Stimulated activated CD8-positive, alpha-beta memory T cell treated with anti-CD3 and anti-CD28 coated beads, Interleukin-2, amount 100 ng/mL, for 1 hour (primary cell): ENCODE measurements at places on chromosomes 7 and 10.
A peak's percentile ranks its signal among the peaks of the same experiment; 100 is the strongest.

- no peak for DNase-seq
Observed at GRCh38 chr7:33428415-33428814, 299.1 kb downstream of the BBS9 start.

- no peak for DNase-seq
Observed at GRCh38 chr10:107232013-107232412, 67.5 kb upstream of the SORCS1 start.

DNA sequence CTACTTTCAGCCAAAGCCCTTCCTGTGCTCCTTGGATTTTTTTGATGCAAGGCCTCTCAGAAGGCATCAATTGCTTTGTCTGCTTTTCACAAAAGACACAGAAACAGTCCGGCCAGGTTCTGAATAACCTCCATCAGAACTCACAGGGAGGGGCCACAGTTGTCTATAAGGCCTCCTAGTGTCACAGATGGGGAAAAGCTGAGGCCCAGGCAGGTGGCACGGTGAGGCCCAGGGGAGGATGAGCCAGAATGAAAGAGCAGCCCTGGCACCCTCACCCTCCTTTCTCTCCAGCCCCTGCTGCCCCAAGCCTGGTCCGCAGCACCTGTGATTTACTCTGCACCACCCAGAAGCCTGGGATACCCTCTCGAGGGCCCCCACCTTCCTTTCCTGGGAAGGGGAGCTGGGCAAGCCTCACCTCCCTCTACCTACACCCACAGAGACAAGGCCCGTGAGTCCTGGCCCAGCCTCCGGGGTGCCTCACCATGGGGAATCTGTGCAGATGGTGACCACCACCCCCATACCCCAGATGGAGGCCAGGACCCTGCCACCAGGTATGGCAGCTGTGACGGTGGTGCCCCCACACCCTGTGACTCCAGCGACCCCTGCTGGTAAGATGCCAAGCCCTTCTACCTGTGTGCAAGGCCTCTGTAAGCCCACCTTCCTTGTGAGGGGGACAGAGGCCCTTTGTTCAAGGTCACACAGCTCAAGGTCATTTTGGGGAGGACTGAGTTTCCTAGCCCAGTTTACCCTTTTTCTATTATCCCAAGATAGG lies 26.2 kb upstream of the ZNF467 start:
- DNase-seq = peak; percentile 43

GRCh38 chr7:13188922-13189321 lies 501.5 kb downstream of the ARL4A start:
- DNase-seq = no peak

DNA sequence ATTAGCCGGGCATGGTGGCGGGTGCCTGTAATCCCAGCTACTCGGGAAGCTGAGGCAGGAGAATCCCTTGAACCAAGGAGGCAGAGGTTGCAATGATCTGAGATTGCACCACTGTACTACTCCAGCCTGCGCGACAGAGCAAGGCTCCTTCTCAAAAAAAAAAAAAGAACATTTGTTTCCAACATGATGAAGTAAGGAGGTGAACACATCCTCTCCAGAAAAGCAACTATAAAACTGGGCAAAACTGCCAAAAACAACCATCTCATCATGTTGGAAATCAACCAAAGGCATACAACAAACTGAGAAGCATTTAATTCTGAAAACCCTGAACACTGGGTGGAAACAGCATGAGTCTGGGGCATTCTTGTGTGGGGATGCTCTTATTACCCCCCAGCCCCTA lies 14.3 kb downstream of the PRTFDC1 start:
- no peak for DNase-seq

DNA sequence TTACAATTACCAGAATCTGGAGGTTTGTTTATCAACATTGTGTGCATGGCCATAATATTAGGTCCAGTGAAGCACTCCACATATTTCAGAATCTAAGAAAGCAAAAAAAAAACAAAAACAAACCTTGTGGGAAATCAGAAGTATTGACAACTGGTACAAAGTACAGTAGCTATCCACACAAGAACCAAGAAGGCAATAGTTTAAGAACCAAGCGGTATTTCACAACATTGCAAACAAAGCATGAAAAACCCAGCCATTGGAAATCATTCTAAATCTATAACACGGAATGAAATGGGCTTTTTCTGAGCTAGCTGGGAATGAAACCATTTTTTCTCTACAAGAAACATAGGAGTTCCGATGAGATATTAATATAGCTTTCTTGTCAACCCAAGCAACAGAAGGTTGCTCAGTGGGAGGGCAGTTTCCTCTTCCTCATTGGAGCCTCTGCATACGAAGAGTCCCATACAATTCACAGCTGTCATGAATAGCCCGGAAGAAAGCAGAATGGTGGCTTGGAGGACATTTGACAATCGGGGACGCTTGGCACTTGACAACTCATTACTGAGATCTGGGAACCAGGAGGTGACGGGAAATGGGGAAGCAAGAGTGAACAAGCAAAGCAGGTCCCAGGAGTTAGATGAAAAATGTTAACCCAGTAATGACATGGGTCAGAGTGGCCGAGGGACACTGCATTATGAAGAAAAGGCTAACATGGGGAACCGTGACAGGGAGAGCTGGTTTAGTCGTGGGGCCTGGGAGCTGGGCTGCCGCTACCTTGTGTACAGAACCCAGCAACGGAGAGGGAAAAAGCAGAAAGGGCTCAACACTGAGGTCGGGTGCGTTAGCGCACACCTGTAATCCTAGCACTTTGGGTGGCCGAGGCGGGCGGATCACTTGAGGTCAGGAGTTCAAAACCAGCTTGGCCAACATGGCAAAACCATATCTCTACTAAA lies 7.8 kb downstream of the PHYH start:
- DNase-seq = no peak

GRCh38 chr7:38057829-38058228 lies 120.2 kb upstream of the STARD3NL start:
- DNase-seq = no peak

- no peak for DNase-seq
Observed at GRCh38 chr10:116748041-116748440, 5.7 kb upstream of the HSPA12A start.

GRCh38 chr10:122637376-122637775 lies 62.3 kb downstream of the C10orf120 start:
- DNase-seq = no peak

- no peak for DNase-seq
Observed at GRCh38 chr7:36760856-36761762, 36.8 kb upstream of the AOAH start.

DNA sequence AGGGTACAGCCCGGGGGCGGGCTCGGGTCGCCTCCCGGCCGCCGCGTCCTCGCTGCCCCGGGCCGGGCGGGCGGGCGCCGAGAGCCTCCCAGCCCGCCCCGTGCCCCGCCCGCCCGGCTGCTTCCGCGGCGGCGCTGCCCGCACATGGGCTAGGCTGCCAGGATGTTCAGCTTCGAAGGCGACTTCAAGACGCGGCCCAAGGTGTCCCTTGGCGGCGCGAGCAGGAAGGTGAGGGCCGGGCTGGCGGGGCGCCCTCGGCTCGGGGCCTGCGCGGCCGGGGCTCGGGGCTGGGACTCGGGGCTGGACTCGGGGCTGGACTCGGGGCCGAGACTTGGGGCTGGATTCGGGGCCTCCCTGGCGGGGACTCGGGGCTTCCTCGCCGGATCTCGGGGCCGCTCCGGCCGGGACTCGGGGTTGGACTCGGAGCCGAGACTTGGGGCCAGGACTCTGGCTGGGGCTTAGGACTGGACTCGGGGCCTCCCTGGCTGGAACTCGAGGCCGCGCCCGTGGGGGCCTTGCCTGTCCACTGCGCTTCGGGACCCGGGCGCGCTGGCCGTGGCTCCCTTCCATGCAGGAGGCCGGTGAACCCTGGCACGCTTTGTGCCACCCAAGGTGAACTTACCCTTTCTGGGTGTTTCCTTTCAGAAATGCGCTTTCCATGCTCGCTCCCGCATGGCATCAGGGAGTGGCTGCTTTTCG lies 534 bp downstream of the UBE3C start:
- peak; percentile 28 for DNase-seq

GRCh38 chr7:2758673-2759616 lies 70.9 kb downstream of the AMZ1 start:
- DNase-seq = no peak

GRCh38 chr7:29372351-29373090 lies 177.9 kb downstream of the CHN2 start:
- no peak for DNase-seq

- DNase-seq = no peak
Observed at GRCh38 chr7:106354822-106355221, 70.0 kb upstream of the NAMPT start.
